Posterior vena cava (tissue), 2 donors: ENCODE measurements at places on chromosomes 5 and 9.
A peak's percentile ranks its signal among the peaks of the same experiment; 100 is the strongest.

GRCh38 chr9:126109575-126109974, 217.1 kb upstream of the MVB12B start:
- peak; percentile 9 for DNase-seq

GRCh38 chr5:172807766-172808311, 26.2 kb upstream of the ERGIC1 start:
- no peak for DNase-seq

GRCh38 chr5:83559118-83559785, 87.7 kb downstream of the VCAN start:
- no peak for DNase-seq

DNA sequence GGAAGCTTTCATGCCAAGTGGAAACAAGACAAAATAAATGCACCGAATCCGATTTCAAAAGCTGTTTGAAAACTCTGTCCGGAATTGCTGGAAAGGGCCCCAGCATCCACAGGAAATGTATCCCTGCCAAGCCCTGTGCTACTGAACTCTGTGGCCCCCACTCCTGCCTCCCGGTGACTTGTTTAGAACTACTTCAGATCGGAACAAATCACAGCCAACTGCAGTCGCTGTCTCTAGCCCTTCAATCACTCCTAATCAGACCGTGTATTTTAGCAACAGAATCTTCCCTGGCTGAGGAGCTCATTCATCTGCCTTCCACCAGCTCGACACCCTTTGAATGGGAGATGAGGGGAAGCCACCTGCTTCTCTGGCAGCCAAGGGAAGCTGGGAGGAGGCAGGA, 94.1 kb downstream of the KCNIP1 start:
- no peak for DNase-seq

DNA sequence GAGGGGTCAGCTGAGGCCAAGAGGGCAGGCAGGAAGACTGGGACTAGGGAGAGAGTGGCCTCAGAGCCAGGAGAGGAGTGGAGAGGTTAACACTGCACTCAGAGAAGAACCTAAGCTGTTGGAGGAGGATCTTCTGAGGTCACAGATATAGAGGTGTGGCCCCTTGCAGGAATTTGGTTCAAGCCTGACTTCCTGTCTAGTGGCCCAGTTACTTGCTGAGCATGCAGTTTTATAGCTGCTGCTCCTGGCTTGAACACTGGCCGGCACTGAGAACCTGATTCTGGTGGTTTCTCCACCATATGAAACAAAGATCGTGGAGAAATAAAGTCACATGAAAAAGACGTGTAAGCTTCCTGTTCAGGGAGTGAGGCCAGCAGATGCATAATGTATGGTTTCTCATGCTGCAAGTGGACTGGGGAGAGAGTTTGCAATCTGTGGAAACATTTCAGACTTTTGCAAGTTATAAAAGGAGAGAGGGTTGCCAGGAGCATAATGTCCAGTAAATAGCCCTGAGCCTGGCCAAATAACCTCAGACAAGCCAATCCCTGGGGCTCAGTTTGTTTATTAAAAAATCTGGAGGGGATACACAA, 82.6 kb downstream of the GALNT10 start:
- DNase-seq, result no peak

DNA sequence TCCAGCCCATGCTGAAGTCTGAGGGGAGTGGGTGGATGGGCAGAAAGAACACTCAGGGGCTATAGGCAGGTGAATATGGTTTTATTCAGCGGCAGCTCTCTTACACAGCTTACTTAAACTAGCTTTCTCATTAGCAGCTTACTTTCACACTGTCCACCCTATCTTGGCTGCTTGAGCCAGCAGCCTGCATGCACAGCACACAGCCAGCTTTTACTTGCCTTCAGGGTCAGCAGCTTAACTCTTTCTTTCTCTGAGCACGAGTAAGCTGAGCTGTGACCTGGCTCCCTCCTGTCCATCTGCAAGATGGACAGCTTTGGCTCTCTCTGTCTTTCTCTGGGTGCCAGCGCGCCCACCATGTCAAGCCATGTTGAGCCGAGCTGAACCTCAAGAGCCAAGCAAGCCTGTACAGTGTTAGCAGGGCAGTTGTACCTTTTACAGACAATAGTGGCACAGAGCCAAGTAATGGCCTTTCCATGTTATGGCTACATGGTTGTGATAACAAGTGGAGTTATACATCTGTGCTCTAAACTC, 1054.9 kb downstream of the PTPRD start:
- peak; percentile 51 for DNase-seq

- DNase-seq, result no peak
These were observed 8.3 kb downstream of the ADAMTS12 start for GRCh38 chr5:33883482-33883881.

DNA sequence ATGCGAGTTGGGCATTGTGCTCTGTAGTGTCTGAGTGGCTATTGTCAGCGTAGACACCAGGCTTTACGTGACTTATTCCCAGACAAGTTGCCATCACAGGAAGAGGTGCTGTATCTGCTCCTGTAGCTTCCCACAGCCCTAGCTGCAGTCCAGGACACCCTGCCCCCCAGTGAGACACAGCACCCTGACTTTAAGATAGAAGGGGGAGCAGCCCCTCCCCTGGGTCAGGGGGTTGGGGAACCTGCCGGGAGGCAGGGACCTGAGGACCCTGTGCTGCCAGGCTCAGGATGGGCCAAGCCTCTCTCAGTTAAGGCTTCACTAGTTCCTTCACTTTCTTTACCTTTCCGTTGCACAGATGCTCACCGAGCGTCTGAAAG, 75.4 kb downstream of the NEK6 start:
- DNase-seq, result no peak

GRCh38 chr5:50440651-50441492, at the start of gene EMB:
EMB (minus strand) TSS chr5:50441288; CDS start chr5:50441151, 137 bp downstream.
- peak; percentile 87 for DNase-seq

GRCh38 chr5:171444582-171444981, 25.1 kb downstream of the FGF18 start:
- DNase-seq, result no peak

- no peak for DNase-seq
These were observed 176.6 kb downstream of the ZNF462 start for GRCh38 chr9:107039542-107039941.

DNA sequence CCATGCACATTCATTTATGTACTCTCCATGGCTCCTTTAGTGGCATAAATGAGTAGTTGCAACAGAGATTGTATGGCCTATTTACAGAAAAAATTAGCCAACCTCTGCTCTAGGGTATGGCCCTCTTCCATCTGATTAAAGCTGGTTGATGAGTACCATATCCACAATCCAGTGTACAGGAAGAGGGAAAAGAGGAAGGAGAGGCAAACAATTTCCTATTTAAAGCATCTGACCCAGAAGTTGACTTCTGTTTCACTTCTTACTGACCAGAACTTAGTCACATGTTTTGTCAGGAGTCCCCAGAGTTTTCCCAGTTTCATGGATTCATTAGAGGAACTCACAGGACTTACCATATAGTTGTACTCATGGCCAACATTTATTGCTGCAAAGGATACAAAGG, 68.6 kb upstream of the STARD4 start:
- no peak for DNase-seq

DNA sequence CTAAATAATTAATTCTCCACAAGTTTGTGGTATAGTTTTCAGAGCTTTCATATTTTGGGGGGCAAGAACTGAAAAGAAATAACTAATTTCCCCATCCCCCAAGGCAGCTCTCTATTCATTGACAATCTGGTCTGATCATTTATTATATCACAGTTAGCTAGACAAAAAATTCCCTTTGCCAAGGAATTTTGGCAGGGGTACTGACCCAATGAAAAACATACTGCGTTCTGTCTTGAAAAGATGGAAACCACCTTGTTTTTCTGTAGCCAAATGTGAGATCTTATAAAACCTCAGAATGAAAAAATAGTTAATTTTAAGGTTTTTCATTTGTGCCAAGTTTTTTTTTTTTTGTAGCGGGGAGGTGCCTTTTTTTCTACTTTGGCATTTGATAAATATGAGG, 1008.9 kb downstream of the EFNA5 start:
- DNase-seq, result no peak

DNA sequence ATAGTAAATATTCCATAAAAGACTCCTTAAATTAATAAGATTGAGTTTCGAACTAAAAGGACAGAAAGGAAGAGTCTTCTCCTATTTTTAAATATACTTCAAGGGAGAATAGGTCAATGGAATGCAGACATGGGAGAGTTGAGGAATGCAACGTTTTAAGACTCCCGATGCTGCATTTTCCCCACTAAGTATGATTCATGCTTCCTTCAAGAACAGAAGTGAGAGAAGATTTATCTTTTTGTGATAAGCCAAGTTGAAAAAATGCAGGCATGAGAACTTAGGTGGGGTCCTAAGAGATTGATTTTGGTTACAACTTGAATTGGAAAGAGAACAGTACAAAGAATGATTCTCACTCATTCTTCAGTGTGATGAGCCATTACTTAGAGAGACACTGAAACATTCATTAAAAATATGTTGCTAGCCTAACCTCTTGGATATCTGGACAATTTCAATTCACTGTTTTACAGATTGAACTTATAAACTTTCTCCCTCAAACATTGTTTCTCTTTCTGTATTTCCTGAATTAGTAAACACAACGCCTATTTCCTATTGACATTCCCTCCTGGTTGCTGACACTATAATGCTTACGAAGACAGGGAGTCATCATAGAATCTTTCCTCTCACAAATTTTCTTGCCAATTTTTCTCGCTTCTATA, 1666.1 kb upstream of the WWC1 start:
- DNase-seq, result no peak

GRCh38 chr9:122883125-122883524, 22.0 kb downstream of the RC3H2 start:
- DNase-seq, result no peak

GRCh38 chr5:147369742-147370374, 135.0 kb downstream of the STK32A start:
- DNase-seq, result no peak

DNA sequence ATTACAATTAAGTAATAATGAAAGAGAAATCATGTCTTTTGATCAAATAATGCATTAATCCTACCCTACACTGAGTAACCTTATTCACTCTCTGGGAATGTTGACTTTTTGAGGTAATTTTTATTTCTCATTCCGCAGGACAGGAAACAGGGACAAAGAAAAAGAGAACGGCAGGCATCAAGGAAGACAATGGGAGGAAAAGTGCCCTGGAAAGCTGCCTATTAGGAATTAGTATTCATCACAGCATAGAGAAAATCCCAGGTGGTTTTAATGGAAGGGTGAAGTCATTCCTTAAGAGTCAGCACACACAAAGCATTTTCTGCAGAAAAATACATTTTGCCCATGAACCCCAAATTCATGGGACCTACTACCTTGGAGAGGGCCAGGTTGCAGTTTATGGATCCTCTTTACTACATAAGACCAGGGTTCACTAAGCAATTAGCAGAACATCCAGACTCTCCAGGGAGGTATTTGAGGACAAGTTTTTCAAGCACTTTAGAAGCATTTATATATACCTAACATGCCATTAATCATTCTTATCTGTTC, 9.4 kb downstream of the FSTL4 start:
- no peak for DNase-seq

DNA sequence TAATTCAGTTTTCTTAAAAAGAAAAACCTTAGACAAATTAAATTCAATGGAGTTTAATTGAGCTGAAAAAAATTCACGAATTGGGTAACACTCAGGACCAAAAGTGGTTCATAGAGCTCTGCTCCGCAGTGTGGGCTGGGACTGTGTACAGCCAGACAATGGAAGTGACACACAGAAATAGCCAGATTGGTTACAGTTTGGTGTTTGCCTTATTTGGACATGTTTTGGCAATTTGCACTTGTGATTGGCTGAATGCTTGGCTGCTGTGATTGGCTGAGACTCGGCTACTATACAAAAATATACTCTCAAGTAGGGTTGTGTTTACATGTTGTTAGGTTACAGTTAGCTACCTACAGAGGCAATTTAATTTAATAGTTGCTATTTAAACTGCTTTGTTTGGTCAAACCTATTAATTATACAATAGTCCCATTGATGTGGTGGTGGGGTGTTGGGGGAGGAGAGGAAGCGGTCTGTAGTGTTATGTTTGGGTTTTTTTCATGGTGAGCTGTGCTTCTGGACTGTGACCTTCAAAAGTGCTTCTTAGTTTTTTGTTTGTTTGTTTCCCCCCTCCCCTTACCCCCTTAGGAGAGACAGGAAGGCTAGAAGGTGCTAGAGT, 95.2 kb downstream of the CNTLN start:
- DNase-seq, result no peak

- DNase-seq, result no peak
These were observed 96.0 kb downstream of the MEGF10 start for GRCh38 chr5:127386557-127386956.

DNA sequence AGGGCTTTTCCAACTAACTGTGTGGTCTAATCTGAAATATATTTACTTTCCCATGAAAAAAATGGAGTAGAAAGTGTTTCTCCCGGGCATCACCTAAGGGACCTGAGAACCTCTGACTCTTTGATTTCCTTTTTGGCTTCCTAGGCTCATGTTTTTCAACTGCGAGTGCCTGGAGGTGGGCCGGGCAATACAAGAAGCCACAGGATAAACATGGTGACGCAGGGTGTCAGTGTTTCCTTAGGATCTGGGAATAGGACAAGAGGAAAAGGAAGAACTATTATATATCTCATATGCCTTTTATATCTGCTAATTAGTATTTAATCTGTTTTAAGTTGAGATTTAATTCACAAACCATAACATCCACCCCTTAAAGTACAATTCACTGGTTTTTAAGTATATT, 11.4 kb upstream of the LECT2 start:
- DNase-seq, result no peak

- no peak for DNase-seq
These were observed 21.0 kb upstream of the FOXE1 start for GRCh38 chr9:97831843-97832636.

GRCh38 chr5:150214289-150214688, 24.4 kb downstream of the SLC6A7 start:
- DNase-seq, result peak; percentile 91

- no peak for DNase-seq
These were observed 58.3 kb upstream of the CPEB4 start for GRCh38 chr5:173829826-173830225.

GRCh38 chr5:170159101-170159698, 53.5 kb downstream of the FOXI1 start:
- no peak for DNase-seq

GRCh38 chr9:113154946-113155345, 4.1 kb downstream of the SLC31A2 start:
- no peak for DNase-seq

DNA sequence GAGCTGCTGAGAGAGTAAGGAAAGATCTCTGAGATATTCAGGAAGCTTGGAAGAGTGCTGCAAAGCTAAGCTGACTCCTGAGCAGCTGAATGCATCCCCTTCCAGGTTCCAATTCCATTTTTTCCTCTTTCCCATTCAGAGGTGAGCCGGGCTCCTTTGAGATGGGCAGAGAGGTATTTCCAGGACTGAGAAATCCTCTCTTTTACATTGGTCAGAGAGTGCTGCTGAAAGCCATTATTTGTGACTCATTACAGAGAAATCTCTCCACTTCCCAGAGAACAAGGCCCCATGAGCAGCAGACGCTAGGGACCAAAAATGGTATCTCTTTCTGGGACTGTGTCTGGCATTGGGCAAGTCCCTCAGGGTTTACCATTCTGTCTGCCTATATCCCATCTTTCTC, 3.7 kb downstream of the MCTP1 start:
- DNase-seq, result no peak

GRCh38 chr5:2869471-2869870, 118.0 kb upstream of the IRX2 start:
- peak; percentile 30 for DNase-seq
